Non-pigmented ciliary epithelial cell (primary cell): ENCODE measurements at places on chromosomes 2 and 18.
A peak's percentile ranks its signal among the peaks of the same experiment; 100 is the strongest.

DNA sequence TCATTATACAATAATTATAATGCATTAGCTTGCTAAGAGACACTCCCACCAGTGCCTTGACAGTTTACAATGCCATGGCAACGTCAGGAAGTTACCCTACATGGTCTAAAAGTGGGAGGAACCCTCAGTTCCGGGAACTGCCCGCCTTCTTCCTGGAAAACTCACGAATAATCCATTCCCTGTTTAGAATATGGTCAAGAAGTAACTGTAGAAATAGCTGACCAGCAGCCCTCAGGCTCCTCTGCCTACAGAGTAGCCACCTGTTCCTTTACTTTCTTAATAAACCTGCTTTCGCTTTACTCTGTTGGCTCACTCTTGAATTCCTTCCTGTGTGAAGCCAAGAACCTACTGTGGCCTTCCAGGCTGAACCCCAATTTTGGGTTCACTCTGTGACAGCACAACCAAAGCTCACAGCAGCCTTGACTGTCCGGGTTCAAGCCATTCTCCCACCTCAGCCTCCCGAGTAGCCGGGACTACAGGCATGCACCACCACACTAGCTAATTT lies 20.0 kb upstream of the PTPN2 start:
- no peak for DNase-seq

DNA sequence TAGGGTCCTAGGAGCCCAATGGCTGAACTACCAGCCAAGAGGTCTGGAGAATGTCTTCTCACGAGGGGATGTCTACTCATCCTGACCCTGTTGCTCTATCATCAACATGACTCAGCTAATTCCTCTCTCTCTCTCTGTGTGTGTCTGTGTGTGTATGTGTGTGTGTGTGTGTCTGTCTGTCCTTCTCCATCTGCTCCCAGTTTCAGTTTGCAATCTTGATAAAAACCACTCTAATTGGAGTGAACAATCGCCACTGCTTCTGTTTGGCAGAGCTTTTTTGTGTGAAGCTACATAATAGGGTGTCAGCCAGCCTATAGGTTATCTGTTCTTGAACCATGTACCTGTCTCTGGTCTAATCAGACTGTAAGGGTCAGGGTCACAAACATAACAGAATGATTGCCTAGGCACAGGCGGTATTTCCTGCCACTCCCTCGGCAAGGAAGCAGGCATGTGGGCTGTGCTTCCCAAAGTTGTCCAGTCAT lies 219.8 kb downstream of the SH3BP4 start:
- DNase-seq, result peak; percentile 45

- no peak for DNase-seq
Measured at GRCh38 chr2:49226360-49226759, 72.0 kb upstream of the FSHR start.

- no peak for DNase-seq
Measured at GRCh38 chr2:44098050-44098449, 70.6 kb upstream of the PPM1B start.

DNA sequence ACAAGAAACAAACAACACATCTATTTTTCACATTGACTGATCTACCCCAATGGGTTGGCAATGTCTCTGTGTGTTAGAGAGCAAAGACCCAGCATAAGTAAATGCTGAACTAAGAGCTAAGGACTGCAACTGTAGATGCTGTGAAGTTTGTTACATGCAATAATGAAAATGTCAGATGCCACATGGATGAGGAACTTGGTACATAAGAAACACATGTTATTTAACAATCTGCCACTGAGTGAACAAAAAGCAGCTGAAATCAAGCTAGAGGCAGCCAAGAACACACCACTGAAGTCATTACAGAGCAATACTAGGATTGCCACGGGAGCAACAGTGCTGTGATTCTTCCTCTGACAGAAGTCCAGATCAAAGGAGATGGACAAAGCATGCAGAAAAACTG lies 389.4 kb downstream of the CDH2 start:
- no peak for DNase-seq

DNA sequence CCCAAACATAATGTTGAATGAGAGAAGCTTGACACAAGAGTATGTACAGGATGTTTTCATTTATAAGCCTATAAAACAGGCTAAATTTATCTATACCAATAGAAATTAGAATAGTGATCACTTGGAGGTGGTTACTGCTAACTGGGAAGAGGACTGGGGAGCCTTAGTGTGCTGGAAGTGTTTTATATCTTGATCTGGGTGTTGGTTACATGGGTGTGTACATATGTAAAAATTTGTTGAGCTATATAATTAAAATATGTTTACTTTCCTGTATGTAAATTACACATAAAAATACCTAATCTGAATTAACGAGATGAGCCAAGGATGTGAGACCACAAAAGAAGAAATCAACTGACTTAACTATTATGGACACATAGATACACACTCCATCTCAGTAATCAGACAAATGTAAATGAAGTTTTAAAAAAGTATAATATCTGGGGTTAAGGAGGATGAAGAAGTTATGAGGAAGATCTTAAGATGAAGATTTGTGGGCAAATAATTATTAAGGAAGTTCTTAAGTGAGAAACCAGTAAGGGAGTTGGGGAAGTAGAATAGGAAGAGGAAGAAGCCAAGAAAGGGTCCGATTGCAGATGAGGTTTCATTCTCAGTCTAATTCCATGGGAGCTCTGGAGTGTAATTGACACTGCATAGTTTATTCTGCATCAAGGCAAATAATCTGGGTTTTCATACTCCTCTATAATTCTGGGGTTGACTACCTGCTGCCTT lies 32.3 kb upstream of the NABP1 start:
- no peak for DNase-seq

DNA sequence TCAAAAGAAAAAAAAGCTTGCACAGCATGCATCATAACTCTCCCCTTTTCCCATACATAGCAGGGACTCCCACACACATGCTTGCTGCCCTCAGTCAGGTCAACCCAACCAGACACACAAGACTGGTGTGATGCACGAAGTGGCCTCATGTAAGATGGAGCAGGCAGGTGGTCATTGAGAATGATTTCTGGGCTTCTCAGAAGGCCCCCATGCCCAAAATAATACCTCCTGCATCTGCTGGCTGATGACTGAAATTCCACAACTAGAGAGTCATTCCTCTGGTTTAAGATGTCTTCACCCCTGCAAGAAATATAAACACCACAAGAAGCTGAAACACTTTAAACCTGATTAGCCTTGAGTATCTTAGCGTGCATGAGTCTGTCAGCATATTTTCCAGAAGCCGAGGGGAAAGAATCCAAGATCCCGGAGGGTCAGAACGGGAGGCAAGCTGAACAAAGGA lies 131.1 kb downstream of the AFF3 start:
- DNase-seq, result peak; percentile 86

GRCh38 chr2:60439219-60439974 lies 114.1 kb downstream of the BCL11A start:
- DNase-seq, result no peak

- no peak for DNase-seq
Measured at GRCh38 chr2:240451791-240452461, 16.5 kb downstream of the GPC1 start.

DNA sequence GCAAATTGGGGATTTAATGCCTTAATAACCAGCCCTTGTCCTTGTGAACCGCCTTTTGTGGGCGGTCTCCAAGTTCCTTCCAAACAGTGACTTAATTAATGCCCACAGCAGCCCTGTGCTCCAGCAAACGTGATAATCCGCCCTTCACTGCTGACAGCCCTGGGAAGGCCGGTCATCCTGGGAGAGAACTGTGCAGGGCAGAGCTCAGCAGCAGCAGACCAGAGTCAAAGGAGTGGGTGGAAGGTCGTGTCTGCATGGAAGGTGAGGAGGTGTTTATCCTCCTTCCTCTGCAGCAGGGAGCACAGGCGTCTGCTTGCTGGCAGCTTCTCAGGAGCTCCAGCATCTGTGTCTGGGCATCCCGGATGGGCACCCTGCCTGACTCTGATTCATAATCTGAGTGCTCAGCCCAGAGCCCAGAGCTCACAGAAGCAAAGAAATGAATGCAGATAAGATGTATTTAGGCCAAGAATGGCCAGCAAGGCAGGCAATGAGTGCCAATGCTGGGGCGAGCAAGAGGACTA lies 270.0 kb upstream of the PXDN start:
- DNase-seq, result no peak

DNA sequence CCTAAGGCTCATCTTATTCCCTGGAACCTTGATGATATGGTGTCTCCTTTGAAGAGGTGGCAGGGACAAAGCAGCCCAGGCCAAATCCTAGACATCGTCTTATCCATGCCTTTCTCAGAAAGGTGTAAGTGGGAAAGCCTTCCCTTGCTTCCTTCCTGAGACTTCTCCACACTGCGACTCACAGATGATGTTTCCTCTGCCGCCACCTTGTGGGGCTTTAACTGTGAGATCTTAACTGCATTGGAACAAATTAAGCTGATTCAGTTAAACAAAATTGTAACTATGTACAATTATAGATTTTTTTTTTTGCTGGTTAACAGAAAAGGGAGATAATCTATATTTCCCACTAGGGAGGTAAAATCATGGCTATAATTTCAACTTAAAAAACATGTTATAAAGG lies 10.0 kb upstream of the GCA start:
- no peak for DNase-seq

GRCh38 chr2:104844807-104845551 lies 8.9 kb upstream of the POU3F3 start:
- DNase-seq, result no peak

- DNase-seq, result no peak
Measured at GRCh38 chr18:41466436-41467160, 488.4 kb upstream of the PIK3C3 start.

GRCh38 chr18:11020877-11021414 lies 128.4 kb downstream of the PIEZO2 start:
- no peak for DNase-seq

DNA sequence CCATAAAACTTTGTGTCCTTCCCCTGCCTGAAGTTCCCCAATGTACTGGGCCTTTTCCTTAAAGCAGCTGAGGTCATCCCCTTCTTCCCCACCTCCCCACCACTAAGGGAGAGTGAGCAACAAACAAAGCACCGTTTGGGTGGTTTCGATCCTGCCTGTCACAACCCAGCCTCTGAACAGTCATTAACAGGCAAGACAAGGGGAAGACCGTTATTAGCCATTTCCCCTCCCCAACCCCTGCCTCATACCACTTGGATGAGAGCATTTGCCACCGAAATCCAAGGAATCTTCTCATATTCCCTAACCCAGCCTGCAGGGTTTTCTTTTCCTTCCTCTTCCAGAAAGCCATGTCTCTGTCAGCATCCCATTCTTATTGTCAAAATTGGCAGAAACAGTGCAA lies 65.6 kb downstream of the STRADB start:
- no peak for DNase-seq

GRCh38 chr2:6506361-6506794 lies 359.3 kb downstream of the CMPK2 start:
- peak; percentile 46 for DNase-seq

DNA sequence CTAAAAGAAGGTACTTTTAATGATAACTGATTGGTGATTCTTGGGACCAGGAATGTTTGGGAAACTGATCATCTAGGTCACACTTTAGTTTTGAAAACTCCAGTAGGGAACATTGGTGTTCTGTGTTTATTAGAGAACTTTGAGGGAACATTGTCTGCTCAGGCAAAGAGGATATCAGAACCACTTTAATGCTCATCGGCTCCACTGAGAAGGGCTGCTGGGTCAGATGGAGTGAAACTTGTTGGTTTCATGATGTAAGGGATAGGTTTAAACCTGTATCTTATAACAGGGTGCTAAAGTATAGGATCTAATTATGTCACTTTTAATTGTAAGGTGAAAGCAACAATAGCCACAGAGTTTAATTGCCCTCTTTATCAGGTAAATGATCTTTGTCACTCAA lies 14.2 kb upstream of the POLI start:
- no peak for DNase-seq

GRCh38 chr2:161241894-161242293 lies 66.3 kb upstream of the PSMD14 start:
- no peak for DNase-seq

DNA sequence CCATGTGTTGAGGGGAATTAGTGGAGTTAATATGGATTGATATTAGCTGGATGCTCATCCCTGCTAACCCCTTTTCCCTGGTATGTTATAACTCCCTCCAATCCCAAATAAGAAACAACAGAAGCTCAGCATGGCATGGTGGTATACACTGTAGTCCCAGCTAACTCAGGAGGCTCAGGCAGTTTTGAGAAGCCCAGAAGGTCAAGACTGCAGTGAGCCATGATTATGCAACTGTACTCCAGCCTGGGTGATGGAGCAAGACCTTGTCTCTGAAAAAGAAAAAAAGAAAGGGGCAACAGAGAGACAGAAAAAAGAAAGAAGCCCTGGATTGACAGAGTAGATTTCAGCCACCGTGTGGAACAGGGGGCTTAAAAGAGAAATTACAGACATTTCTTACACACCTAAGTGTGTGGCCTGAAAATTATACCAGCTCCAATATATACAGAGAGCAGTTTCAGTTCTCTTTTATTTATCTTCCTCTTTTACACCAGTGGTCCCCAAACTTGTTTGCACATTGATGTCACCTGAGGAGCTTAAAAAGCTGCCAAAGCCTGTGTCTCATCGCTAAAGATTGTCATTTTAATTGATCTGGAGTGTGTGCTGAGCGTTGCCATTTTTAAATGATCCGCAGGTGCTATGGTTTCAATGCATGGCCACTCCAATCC lies 203.6 kb downstream of the UBE2E3 start:
- no peak for DNase-seq

DNA sequence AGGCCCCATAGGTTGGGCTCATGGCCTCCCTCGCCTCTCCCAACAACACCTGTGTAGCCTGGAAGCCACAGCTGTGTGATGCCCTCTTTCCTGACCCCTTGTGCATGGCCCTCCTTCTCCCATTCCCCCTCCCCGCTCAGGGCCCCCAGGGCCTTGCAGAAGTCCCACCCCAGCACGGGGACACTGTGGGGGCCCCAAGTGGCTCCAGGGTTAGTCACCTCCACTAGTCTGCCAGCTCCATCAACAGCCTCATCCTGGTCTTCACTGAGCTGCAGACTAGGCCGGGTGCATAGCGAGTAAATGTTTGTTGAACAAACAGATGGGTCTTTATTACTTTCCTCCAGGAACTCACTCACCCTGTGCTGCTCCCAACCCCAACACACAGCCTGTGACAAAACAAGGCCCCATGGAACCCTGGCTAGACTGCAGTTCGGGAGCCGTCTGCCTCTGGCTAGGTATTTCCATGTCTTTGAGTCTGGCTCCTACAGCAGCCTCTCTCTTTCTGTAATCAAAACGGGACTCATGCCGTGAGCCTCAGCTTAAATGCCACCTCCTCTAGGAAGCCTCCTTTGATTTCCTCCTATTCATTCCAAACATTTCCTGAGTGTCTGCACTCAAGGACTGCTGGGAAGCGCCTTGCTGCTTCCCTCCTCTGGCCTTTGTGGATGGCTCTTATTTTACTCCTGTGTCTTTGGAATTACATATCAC lies 109.9 kb upstream of the ID2 start:
- no peak for DNase-seq

DNA sequence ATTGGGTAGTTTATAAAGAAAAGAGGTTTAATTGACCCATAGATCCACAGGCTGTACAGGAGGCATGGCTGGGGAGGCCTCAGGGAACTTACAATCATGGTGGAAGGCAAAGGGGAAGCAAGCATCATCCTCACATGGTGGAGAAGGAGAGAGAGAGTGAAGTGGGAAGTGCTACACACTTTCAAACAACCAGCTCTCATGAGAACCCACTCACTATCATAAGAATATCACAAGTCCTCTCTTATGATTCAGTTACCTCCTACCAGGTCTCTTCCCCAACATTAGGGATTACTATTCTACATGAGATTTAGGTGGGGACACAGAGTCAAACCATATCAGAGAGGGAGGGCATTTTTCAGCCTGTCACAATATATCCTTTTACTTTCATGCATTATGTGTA lies 22.7 kb upstream of the DOCK10 start:
- DNase-seq, result no peak

- no peak for DNase-seq
Measured at GRCh38 chr2:200306196-200306930, at the start of gene SPATS2L. TSS of gene SPATS2L (plus strand) at chr2:200306693. CDS start at chr2:200389245, 82,552 bp downstream.
